ENCODE measurements at places on chromosomes 2 and 18.

DNA sequence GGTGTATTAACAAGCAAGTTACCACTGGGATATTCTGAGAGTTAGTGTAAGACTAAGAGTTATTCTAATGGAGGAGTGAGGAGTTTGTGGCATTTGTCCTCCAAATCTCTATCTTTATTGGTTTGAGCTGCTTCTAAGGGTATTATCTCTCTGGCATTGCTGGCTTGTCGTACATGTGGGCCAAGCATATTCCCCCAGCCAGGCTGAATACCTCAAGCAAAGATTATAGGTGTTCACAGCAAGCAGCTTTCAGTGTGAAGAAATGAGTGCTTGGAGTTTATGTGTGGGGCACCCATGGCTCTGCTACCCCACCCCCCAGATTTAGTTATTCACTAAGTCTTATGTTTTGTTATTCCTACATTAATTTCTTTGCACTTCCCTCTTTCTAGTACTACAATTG lies 193.6 kb upstream of the FANCL start:
- DNase-seq: no peak

DNA sequence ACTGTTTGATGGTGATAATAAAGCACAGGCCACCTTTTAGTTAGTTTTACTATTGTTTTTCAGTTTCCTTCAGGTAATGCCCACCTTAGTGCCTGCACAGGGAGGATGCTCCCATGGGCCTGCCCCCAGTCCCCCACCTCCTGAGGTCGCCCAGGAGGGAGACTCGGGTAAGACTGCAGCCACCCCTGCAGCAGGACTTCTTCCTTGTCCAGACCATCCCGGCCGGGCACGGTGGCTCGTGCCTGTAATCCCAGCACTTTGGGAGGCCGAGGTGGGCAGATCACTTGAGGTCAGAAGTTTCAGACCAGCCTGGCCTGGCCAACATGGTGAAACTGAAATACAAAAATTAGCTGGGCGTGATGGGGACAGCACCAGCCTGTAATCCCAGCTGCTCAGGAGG lies 68.1 kb upstream of the TANC1 start:
- DNase-seq: no peak

- DNase-seq: no peak
Observed at GRCh38 chr2:221050020-221050795, 521.9 kb downstream of the EPHA4 start.

GRCh38 chr2:28271919-28272250 lies 120.8 kb upstream of the FOSL2 start:
- DNase-seq: no peak

- DNase-seq: no peak
Observed at GRCh38 chr18:8208716-8209115, 400.5 kb upstream of the RAB12 start.

GRCh38 chr2:191144217-191144616 lies 6.6 kb downstream of the STAT4 start:
- no peak for DNase-seq

DNA sequence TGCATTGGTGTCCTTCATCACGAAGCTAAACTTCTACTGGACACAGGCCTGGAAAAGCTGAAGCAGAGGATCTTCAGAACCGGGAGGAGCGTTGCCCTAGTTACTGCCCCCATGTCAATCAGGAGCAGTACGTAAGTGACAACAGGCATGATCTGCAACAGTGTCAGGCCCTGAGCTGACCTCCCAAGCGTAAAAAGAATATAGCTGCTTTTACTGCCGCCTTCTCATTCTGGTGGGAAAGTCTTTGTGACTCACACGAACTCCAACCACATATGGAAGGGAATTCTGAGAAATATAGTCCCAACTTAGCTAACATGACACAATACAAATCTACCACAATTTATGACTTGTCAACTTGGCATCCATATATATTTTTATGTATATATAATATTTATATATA lies 1007.7 kb upstream of the CDH2 start:
- no peak for DNase-seq

DNA sequence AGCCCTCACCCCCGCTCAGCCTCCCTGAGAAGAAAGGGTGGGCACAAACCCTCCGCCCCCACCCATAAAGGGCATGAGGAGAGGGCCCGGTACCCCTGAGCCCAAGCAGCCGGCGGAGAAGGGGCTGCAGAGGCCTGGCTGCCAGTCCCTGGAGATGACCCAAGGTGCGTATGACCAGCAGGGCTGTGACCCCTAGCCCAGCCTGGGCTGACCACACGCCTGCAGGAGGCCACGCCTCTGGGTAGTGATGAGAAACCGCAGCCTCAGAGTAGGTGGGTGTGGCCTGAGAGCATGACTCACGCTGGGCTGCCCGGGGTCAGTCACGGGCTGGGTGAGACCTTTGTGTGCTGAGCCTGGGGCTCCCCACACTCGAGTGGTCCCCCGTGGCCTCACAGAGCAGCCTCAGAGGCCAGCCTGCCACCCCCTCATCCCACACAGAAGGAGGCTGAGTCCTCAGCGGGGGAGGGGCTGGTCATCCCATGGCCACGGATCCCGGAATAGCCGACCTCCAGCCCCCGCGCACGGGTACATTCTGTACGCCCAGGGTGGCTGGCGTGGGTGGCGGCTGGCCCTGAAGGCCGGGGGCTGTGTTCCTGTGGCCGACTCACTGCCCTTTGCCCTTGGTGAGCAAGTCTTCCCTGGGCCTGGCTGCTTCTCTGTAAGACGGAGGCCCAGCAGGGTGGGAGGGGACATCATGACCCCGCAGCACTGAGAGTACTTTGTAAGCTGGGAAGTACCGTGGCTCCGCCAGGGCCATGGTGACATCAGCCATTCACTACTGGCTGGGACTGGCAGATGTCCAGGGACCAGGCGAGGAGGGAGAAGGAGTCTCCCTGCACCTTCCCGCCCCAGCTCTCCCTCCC lies 110.8 kb upstream of the OTOS start:
- peak; percentile 93 for DNase-seq

DNA sequence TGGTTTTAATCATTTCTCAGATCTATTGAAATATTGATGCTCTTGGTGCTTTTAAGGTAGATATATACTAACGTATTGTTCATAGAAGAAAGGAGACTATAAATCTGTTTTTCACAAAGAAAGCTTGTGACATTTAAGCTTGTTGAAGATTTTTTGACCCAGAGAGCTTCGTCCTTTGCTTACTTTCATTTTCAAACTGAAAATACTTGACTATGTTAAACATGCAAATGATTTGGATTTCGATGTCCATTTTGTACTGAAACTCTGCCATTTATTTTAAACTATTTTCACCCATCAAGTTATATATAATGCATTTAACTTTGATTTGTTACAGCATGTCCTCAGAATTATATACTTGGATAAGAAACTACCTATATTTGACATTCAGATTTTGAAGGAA lies 85.2 kb downstream of the SLC4A10 start:
- DNase-seq: no peak

GRCh38 chr2:157684940-157685466 lies 56.3 kb upstream of the ACVR1C start:
- no peak for DNase-seq

DNA sequence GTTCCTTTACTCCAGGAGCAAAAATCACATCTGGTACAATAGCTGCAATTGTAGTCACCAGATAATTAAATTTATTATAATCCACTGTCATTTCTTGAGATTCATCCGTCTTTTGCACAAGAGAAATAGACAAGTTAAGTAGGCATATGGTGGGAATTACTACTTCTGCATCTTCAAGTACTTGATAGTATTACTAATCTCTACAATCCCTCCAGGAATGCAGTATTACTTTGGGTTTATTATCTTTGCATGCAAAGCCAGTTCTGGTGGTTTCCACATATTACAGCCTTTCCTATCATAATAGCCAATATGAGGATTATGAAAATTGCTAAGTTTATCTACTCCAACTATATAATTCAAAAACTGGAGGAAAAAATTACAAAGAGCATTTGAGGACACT lies 254.1 kb downstream of the IKZF2 start:
- DNase-seq: no peak

GRCh38 chr2:192035731-192036442 lies 158.8 kb downstream of the TMEFF2 start:
- no peak for DNase-seq

GRCh38 chr2:11307764-11308415 lies 36.5 kb downstream of the ROCK2 start:
- DNase-seq: no peak

- DNase-seq: no peak
Observed at GRCh38 chr2:231418820-231419640, 23.5 kb downstream of the B3GNT7 start.

DNA sequence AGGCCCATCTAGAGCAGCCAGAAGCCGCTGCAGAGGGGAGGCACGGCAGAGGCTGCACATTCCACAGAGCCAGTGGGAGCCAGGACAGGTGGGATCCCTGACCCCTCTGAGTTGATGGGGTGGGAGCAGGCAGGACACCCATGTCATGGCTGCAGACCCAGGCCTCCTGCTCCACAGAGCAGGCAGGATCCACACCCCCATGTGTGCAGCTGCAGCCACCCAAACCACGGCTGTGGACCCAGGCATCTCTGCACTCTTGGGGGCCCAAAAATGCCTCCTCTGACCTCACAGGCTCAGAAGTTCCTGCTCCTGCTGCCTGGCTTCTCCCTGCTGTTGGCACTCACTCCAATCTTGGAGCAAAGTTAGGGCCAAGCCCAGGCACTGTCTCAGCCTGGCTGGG lies 112.3 kb upstream of the TMEM18 start:
- no peak for DNase-seq

- DNase-seq: no peak
Observed at GRCh38 chr2:236517251-236518031, 52.2 kb upstream of the ACKR3 start.

DNA sequence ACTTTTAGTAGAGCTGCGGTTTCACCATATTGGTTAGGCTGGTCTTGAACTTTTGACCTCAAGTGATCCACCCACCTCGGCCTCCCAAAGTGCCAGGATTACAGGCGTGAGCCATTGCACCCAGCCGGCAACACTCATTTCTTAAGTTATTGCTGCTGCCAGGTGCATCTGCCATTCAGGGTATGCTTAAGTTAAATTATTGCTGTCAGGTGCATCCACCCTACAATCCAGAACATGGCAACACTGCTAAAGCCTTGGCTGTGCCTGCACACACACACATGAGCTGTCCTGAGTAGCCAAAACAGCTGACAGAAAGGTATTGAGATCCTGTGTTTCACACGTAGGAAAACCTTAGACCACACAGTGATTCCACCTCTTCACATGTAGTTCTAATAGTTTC lies 148.2 kb downstream of the FAM161A start:
- no peak for DNase-seq

- no peak for DNase-seq
Observed at GRCh38 chr2:9319338-9319715, 104.0 kb downstream of the ITGB1BP1 start.
